ENCODE measurements at places on chromosomes 5 and 9.

DNA sequence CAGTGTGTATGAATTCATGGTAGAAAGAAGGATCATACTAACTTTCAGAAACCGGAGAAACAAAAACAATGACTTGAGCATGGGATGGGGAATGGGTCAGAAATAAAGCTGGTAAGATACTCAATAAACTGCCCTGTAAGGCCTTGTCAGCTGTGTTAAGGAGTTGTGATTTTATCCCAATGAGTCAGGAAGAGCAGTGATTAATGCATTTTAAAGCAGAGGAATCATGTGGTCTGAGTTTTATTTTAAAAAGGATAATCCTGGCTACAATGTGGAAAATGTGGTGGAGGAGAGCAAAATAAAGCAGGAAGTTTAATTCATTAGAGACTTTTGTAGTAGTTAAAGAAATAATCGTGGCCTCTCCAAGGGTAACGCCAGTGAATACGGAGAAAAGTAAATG lies 28.7 kb downstream of the DHX29 start:
- peak; percentile 25 for DNase-seq

DNA sequence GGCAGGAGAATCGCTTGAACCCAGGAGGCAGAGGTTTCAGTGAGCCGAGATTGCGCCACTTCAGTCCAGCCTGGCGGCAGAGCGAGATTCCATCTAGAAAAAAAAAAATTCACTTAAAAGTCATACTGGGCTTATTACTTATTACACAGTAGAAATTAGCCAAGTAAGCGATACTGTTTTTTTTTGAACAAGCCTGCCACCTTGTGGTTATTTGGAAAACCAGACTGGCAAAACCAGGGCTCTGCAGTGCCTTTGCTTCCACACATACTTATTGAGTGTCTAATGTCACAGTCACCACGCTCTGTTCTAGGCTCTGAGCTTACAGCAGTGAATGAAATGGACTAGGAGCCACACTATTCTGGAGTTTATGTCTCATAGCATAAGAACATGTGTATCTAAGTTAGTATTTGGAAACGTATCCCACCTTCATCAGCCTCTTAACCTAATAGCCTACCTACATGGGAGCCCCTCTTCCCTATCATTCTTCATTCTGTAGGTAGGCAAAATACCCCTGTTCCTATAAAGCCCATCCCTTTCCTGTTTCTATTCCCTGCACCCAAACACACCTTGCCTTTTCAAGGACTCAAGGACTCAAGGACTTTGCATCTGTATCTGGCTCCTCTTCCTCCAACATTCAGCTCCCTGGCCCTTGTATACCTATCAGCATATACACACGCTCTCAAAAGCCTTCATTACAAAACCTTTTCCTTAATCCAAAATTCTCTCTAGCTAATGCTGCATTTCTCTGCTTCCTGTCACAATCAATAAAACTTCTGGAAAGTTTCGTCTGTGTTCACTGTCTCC lies 13.9 kb upstream of the BASP1 start:
- peak; percentile 86 for DNase-seq

DNA sequence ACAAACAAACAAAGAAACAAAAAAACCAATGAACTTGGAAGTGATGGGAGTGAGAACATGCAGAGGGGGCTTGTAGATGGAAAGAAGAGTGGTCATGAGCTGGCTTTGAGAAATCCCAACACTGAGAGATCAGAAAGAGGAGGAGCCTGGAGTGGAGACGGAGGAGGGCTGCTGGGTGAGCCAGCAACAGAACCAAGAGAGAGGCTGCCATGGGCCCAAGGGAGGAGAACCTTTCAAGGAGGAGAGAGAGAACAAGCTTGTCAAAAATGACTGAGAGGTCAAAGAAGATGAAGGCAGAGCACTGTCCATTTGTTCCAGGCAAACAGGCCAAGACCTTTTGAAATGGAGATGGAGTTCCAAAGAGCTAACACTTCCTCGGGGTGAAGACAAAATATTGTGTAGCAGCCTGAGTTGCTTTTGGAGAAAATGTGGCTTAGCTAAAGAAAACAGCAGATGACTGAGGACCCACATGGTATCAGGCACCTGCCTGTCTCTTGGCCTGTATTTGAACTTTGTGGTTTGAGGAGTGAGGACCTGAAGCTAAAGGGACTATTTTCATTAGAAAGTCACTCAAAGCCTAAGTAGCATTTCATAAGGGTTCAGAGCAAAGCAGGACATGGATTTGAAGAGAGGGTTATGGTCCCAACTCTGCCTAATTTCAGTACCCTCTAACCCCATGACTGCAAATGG lies 13.1 kb downstream of the NSG2 start:
- DNase-seq: no peak

DNA sequence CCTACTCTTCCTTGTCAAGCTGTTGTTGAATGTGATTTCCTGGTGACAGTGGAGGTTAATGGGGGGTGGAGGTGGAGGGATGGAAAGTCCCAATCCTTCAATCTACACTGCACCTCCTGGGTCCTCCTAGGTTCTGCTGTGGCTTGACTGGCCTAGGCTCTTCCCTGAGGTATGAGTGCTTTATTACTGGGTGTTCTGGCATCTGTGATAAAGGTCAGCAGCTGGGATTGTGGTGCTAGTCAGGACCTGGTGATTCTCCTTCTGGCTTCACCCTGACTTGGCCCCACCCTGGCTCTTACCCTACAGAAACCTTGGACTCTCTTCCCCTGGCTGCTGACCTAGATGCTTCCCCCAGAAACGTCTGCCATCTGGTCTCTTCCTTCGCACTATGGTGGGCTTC lies 194.3 kb downstream of the ARHGEF28 start:
- no peak for DNase-seq

DNA sequence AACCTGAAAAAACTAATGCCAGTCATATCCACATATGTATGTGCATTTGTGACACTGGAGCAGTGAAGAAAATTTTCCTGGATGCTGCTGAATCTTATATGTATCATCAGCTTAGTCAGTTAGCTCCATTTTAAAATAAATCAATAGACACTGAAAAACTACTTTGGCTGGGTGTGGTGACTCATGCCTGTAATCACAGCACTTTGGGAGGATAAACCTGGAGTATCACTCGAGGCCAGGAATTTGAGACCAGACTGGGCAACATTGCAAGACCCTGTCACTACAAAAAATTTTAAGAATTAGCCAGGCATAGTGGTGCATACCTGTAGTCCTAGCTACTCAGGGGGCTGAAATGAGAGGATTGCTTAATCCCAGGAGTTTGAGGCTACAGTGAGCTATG lies 511.0 kb upstream of the TLE4 start:
- no peak for DNase-seq

DNA sequence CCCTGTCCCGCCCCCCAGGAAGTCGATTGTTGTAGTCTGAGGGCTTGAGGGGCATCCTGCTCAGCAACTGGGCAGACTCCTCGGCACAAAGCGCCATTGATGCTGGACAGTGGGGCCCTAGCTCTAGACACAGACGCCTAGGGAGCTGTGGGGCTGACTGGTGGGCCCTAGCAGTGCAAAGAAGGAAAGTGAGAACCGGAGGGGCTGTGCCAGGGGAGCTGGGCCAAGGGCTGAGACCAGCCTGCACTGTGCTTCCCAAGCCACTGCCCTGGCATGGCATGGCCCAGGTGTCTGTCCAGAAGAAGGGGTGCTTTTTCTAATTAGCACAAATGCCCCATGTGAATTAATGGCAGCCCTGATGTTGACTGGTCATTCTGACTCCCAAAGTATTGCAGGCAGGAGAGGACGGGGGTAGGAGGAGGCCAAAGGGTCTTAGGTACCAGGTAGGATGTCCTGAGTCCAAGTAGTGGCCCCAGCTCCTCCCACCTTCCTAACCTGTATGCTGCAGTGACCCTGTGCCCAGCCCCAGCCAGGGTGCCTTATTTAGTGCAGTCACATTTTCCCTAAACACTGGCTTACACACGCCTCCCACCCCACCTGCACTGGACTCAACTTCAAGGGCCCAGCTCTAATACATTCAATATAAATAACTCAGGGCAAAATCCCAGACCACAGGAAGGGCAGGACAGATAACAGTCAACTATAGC lies 15.9 kb downstream of the TCF7 start:
- DNase-seq: no peak

- DNase-seq: no peak
These were observed 26.3 kb downstream of the SPZ1 start for GRCh38 chr5:80346055-80346454.

- no peak for DNase-seq
These were observed 10.6 kb downstream of the NDFIP1 start for GRCh38 chr5:142119051-142119625.

GRCh38 chr9:12796601-12797000 lies 21.8 kb downstream of the LURAP1L start:
- DNase-seq: no peak

DNA sequence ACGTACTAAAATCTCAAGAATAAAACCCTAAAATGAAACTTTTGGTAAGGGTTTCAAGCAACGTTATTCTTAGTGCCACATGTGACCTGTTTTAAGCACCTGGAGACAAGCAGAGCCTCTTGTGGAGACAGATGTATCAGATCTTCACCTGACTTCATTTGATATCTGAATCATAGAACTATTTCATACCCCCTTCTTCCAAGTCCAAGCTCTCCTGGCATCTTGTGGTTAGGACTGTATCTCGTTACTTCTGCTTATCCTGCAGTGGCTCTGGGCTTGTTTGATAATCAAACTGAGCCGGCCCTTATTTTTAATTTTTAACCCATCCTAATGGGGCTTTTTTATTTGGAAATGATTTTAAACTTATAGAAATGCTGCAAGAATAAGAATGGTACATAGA lies 11.1 kb upstream of the FSD1L start:
- DNase-seq: no peak

- peak; percentile 82 for DNase-seq
These were observed 211.5 kb downstream of the SEC61B start for GRCh38 chr9:99433555-99433954.

DNA sequence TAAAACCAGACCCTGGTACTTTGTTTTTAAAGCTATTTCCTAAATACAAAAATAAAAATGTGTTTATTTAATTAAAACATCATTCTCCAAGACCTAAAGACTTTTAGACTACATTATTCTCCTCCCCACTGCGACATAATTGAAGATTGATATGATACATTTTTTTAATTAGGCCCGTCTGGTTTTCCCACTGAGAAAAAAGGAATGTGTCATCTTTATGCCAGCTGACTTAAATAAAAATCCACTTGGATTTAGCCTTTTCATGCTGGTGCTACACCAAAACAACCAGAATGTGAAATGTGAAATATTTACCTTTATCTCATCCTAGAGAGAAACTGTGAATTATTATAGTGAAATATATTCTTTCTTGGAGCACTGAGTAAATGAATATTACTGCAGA lies 155.5 kb upstream of the PPP1R2B start:
- DNase-seq: no peak

GRCh38 chr5:1005904-1006655 lies 2.5 kb upstream of the NKD2 start:
- DNase-seq: no peak

- no peak for DNase-seq
These were observed at the start of gene DND1 for GRCh38 chr5:140673187-140673976. DND1 (minus strand) TSS chr5:140673576; CDS start chr5:140673542, 34 bp downstream.

- no peak for DNase-seq
These were observed 509.9 kb downstream of the RAB3C start for GRCh38 chr5:59092758-59093157.

GRCh38 chr5:118253225-118254061 lies 734.9 kb downstream of the DTWD2 start:
- no peak for DNase-seq

- DNase-seq: no peak
These were observed 25.4 kb downstream of the HRH2 start for GRCh38 chr5:175683231-175683630.

DNA sequence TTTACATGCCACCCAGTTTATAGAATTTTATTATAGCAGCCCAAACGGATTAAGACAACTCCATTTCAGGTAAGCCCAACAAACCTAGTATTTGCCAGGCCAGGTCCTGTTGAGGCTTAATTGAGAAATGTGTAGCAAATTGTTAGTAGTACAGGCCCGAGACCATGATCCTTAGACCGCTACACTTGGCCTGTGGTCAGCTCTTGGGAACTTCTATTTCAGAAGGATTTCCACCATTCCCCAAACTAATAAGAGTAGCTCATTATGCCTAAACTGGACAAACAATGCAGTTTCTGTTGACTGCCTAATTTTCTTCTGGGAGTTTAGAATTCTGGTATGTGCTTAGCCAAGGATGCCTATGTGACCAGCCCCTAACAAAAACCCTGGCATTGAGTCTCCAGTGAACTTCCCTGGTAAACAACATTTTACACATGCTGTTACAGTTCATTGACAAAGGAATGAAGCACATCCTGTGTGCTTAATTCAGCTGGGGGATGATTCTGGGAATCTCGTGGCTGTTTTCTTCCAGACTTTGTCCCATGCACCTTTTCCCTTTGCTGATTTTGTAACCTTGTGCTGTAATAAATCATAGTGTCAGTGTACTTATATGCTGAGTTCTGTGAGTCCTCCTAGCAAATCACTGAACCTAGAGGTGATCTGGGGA lies 5.6 kb upstream of the GPX3 start:
- no peak for DNase-seq

- DNase-seq: no peak
These were observed 96.8 kb downstream of the C9orf50 start for GRCh38 chr9:129523943-129524581.

- DNase-seq: peak; percentile 14
These were observed 139.9 kb downstream of the PIP5K1B start for GRCh38 chr9:68844631-68845612.

DNA sequence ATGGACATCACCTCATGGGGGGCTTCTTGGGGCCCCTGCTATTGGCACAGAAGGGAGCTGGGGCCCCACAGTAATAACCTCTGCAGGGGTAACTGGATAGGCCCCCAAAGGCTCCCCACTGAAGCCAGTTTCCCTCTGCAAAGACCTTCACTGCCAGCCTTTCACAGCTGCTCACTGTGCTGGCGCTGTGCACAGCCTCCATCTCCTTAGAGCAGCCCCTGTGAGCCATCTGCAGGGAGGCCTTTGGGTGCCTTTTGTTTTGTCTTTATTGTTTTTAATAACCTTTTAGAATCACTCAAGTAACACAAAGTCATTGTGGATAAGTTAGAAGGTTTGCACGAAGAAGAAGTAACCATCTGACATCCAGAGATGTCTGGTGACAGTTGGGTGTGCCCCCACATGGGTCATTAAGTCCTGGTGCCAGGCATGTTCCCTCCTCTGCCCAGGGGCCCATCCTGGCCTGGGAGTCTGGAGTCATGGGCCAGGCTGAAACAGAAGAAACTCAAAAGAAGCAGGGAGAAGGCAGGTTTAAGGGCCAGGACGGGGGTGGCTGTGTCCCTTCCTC lies 42.7 kb downstream of the NCS1 start:
- DNase-seq: no peak

DNA sequence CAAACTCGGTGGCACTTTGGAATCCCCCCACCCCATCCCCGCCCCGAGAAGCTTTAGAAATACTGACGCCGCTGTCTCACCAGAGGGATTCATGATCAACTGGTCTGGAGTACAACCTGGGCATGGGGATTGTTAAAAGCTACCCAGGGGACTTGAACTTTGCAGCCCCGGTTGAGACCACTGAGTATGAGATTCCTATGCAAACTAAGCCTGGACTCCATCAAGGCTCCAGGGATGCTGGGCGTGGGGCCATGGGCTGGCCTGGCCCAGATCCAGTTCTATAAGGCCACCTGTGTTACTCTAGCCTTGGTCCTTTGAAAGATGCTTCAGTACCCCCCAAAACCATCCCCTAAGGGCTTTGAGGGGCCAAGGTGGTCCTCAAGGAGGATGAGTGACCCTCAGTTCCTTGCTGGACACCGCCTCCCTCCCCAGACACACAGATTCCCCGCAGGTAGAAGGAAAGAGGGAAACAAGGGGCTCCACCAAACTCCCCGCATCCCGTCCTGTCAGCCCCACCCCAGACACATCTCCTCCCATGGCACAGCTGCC lies 68.5 kb downstream of the MRPL36 start:
- DNase-seq: no peak
